Thyroid gland (tissue), 4 donors: ENCODE measurements at places on chromosomes 2 and 18.

GRCh38 chr2:1627628-1628381, 116.5 kb downstream of the PXDN start:
- DNase-seq: no peak

DNA sequence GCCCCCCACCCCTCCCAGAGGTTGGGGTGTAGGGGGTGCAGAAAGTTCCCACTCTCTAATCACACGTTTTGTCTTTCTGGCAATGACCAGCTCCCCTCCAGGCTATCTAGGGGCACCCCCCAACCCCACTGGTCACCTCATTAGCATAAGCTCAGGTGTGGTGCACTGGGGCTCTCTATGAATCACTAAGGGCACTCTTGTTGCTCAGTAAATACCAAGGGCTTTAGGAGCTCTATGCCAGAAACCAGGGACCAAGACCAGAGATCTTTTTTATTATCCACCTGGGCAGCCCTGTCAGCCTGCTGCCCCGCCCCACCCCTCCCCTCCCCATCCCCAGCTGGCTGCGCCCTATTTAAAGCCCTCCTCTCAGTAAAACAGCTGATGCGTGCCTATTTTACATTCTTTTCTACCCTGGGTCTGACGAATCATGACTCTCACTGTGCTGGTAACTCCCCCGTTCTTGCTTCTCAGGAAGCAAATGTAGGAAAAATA, 24.3 kb downstream of the NCK2 start:
- DNase-seq: no peak

DNA sequence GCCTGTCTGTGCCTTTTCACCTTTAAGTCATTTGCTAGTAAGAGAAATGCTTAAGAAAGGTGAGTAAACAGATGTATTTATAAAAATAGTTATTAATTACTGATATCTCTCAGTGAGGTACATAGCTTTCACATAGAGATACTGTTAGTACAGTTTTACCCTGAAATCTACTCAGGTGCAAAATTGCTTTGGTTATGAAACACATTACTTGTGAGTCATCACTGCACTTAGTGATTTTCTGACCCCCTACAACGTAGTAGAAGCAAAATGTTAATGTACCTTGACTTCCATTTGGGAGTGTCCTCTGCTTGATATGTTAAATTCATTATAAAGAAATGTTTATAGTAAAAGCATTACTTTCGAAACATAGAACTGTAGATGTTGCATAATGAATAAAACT, 6.5 kb downstream of the GLS start:
- no peak for DNase-seq

- DNase-seq: no peak
Measured at GRCh38 chr18:8847900-8848299, 142.5 kb downstream of the MTCL1 start.

DNA sequence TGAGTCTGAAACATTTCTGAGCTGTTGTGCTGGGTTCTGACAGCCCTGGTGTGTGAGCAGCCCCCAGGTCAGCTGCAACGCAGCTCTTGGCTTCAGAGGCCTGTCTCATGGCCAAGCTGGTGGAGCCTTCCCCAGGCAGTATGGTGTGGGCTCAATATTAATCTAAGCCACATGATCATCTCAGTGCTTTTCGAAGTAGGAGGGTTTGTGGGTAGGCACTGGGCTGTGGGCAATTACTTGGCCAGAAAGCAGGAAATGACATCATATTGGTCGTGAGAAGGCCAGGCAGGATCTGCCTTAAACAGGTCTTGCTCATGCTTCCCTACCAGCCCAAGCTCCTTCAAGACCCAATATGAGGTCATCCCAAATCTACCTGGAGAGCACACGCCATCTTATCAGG, 26.9 kb downstream of the LOXHD1 start:
- DNase-seq: no peak

DNA sequence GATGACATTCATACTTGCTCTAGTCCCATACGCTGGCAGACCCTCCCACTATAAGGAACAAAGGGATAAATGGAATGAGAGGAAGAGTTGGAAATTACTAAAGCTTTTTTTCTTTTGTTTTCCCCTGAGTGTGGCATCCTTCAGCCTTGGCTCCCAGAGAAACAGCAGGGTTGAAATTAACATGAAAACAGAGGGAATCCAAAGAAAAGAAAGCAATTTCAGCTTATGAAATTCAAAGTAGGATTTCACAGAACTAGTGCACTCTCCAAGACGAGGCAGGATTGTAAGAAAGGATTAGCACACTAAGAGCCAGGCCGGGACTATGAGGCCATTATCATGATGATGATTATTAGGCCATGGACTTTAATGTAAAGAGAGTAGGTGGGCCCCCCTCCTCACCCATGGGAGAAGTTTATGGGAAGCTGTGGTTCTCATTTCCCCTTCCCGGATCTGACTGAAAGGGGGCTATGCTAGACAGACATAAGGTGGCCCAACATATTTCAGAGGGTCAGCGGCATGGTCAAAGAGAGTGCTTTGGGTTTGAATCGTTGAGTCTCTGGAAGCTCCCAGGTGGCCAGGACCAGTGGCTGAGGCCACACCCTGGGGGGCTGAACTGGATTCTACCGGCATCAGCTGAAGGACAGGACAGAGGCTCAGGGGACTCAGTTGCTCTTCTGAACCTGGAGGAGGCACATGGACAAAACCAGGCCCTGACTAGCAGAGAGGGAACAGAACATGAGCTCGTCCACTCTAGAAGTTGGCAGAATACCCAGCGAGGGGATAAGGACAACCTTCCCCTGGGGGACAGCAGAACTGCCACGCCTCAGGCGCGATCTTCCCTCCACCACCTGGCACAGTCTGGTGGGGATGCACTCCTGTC, 100.1 kb upstream of the ARL4C start:
- no peak for DNase-seq

- no peak for DNase-seq
Measured at GRCh38 chr2:161173541-161174194, 13.4 kb downstream of the TANK start.
